Stimulated activated CD8-positive, alpha-beta memory T cell treated with anti-CD3 and anti-CD28 coated beads, Interleukin-7, amount 100 ng/mL, for 24 hours (primary cell): ENCODE measurements at places on chromosomes 2 and 18.

GRCh38 chr2:106581755-106582147 lies 94.6 kb downstream of the CD8B2 start:
- DNase-seq: no peak

- DNase-seq: no peak
Observed at GRCh38 chr18:34880882-34881834, 160.1 kb upstream of the MAPRE2 start.

DNA sequence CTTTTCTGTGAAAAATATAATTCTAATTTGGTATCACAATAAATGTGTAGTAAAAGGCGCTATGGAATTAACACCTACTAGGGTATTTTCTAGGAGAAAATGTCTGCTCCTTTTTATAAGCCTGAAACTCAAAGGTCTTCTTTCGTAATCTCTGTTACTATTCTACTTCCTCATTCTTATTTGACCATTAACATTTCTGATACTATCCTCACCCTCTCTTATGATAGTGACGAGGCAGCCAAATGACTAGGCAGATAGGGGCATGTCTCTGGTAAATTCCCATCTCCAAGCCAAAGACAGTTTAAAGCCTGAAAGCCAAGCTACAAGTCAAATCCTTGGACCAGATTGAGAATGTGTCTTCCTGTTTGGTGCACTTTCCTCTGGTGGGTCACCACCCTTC lies 251.7 kb downstream of the LRRTM4 start:
- no peak for DNase-seq

GRCh38 chr2:54967269-54967668 lies 83.0 kb downstream of the RTN4 start:
- DNase-seq: no peak

- no peak for DNase-seq
Observed at GRCh38 chr18:67600181-67601180, 84.0 kb upstream of the DSEL start.

DNA sequence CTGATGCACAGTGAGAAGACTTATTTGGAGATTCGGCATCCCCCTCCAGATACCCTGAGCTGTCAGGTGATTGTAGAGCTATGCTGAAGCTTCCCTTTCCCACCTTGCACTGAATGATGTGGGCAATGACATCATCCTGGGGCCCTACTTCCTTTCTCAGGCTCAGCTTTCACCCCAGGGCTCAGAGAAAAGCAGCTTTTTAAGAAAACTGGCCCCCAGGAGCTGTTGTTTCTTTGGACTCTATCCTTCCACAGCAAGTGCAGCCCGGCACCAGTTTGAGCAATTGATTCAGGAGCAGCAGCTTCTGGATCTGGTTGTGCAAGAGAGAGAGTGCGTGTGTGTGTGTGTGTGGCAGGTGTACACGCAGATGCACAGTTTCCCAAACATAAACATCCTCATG lies 251.3 kb downstream of the ANAPC1 start:
- no peak for DNase-seq

DNA sequence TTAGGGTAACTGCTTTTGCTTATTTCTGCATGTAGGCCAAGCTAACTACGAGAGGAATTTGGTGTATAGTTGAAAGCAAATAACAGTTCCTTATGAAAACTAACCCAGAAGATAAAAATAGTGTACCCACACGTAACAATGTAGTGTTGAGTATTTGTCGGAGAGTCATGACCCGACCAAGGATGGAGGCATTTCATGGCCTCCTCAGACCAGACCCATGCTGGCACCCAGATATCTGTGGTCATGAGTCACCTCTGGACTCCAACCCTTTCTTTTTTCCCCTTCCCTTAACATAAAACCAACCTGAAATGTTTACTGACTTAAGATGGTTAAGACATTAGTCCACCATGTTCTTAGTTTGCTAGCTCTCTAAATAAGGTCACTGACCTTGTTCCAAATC lies 318.7 kb downstream of the NOL4 start:
- no peak for DNase-seq

DNA sequence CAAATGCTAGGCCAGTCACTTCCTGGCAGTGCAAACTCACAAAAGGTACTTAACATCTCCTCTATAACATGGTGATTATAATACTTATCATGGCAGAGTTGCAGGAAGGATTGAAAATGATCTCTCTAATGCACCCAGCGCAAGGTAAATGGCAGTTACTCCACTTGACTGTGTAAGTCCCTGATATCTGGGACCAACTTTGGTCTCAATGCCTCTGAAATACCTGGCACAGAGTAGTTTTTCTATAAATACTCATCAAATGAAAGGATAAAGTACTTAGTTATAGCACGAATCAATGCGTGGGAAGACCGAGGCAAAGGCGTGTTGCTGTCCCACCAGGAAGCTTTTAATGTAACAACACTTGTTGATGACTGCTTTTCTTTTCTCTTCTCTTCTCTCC lies 24.8 kb downstream of the LRRC30 start:
- no peak for DNase-seq

- DNase-seq: no peak
Observed at GRCh38 chr2:188601927-188602326, 310.3 kb downstream of the GULP1 start.

DNA sequence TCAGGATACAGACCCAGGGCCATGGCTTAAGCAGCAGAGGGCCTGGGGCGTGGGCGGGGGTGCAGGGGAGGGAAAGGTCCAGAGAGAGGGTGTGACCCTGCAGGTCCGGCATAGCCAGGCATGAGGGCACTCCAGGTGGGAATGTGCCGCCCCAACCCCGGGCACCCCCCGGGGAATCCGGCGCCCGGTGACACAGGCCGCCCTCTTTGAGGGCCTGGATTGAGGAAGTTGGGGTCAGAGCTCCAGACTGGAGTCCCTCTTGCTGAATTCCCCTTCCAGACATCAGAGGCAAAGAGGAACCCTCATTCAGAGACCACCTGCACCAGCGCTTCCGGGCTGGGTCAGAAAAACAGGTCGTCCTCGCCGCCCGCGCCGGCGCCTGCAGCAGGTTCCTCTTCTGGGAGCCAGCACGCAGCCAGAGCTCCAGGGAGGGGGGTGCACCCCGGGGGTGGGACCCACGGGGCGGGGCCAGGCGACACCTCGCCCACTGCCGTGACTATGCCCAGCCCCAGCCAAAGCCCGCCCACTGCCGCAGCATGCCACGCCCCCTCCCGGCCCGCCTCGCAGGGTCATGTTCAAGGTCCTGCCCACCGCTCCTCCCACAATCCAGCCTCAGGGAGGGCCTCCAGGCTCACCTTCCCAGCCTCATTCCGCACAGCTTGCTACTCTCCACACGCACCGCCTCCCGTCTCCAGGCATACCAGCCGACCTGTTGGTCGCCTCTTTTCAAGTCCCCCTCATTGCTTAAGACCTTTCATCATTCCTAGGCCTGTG lies 98.3 kb upstream of the ID2 start:
- peak; percentile 70 for DNase-seq

GRCh38 chr18:61471942-61472341 lies 138.7 kb downstream of the CDH20 start:
- no peak for DNase-seq

DNA sequence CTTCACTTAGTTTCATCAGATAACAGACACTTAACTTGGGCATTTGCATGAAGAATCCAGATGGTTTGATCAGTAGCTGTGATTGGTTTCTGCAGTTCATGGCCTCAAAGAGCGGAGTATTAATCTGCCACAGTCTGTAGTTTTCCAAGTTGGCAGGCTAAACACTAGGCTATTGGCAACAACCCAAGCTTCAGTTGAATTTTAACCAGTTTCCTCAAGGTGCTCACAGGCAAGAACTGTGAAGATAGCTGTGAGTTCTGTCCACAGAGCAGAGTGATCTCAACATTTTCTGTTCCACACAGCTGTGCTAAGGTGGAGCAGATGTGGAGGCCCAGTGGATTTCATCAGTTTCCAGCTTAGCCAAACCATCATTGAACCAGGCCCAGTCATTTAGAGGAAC lies 469.5 kb upstream of the LINC00305 start:
- DNase-seq: no peak

DNA sequence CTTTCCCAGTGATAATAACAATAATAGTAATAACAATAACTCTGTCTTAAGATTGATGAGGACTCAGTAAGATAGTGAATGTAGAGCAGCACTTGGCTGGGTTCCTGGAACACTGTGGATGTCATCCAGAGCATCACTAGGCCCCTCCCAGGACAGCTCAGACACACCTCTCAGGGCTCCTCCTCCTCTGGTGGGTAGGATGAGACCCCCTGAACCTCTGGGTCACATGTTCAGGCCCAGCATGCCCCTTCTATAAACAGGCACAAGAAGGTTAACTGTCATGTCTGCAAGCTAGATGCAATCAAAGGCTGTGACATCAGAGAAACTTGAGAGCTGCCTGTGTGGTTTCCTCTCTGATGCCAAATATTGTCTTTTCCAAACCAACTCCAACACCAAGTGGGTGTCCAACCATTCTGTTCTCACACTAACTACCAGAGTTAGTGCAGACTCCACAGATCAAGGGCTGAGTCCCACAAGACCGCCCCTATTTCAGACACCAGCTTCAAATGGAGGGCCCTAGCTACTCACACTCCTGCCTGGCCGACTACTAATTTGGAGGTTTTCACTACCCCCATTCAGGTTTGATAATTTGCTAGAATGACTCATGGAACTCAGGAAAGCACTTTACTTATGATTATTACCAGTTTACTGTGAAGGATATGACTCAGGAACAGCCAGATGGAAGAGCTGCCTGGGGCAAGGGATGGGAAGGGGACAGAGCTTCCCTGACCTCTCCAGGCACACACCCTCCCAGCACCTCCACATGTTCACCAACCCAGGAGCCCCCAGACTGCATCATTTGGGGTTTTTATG lies 46.4 kb upstream of the BZW1 start:
- peak; percentile 28 for DNase-seq

GRCh38 chr2:47193607-47194006 lies 38.5 kb upstream of the STPG4 start:
- DNase-seq: no peak

- DNase-seq: no peak
Observed at GRCh38 chr2:194319222-194319992, 1337.6 kb upstream of the SLC39A10 start.

- no peak for DNase-seq
Observed at GRCh38 chr2:39855856-39856255, 76.8 kb upstream of the THUMPD2 start.

DNA sequence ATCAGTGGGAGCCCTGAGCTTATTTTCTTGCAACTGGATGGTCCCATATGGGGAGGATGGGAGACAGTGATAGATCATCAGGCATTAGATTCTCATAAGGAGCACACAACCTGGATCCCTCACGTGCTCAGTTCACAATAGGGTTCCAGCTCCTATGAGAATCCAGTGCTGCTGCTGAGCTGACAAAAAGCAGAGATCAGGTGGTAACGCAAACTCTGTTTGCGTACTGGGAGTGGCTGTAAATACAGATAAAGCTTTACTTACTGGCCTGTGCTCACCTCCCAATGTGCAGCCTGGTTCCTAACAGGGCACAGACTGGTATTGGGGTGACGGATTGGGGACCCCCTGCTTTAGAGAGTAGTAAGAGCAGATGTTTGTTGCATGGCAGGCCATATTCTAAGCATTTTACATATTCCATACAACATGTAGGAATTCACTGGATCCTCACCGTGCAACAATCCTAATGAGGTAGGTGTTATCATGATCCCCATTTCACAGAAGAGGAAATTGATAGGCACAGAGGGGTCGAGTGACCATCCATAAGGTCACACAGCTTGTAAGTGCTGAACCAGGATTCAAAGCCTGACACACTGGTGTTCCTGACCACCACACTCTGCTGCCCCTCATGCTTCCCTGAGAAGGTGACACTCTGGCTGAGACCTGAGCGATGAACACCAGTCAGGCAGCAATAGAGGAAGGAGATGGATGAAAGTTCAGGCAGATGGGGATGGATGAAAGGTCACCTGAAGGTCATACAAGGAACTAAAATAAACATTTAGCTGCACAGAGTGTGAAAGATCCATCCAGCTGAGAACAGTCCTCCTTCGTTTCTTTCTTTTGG lies 15.7 kb upstream of the MAT2A start:
- no peak for DNase-seq

- no peak for DNase-seq
Observed at GRCh38 chr2:219446101-219446504, 11.5 kb downstream of the SPEG start.

DNA sequence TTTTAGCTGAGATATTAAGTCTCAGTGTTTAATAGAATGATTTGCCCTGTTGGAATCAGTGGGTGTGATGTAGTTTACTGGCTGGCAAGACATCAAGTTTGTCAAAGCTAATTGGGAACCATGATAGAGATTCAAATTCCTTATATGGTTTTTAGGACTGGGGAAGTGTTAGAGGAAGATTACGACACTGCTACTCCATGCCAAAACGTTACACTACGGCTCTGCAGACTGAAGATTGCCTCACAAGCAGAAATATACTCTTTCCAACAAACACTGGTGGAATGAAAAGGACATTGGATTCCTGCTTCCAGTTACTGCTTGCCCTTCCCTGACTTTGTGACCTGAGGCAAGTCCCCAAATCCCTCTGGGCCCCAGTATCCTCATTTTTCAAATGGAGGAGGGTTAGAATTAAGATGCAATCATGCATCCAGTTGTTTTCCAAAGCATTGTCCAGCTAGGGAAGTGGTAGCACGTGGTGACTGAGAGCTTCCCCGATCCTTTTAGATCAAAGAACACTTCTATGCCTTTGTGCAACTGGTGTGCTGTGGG lies 147.6 kb downstream of the CDC42EP3 start:
- no peak for DNase-seq

DNA sequence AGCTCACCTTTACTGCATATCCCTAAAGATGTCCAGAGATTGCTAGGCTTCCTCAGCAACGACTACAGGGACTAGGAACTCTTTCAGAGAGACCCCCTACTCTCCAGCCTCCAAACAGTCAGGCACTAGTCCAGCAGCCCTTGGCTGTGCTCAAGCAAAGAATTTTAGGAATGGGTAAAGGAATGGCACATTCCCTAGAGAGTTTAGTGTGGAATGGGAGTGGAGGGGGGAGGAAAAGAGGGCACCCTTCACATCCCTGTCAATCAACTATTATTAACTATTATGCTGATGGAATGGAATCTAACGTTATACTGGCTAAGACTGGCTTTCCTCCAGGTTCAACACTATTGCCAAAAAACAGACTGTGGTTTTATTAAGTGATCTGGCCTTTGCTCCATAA lies 64.8 kb downstream of the IKZF2 start:
- DNase-seq: no peak

DNA sequence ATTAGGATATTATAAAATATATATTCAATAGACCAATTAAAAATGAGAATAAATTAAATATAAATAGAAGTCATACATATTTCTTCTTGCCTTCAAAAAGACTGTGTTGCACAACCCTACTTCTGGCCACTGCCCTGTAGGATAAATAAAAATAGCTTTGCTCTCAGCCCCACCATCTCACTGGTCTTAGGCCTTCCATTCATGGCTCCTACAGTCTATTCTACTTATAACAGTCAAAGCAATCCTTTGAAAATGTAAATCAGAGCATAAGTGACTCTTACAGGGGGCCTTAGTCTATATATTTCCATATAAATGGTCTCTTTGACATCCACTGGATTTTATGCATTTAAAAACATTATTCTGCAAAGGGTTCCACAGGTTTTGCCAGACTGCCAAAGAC lies 72.9 kb downstream of the KLF7 start:
- DNase-seq: no peak

GRCh38 chr2:238803996-238804870 lies 43.7 kb upstream of the TWIST2 start:
- DNase-seq: no peak
